Stimulated activated CD4-positive, alpha-beta T cell treated with anti-CD3 and anti-CD28 coated beads, Interleukin-4, amount 100 ng/mL, for 1 hour (primary cell): ENCODE measurements at places on chromosomes 11 and 22.

DNA sequence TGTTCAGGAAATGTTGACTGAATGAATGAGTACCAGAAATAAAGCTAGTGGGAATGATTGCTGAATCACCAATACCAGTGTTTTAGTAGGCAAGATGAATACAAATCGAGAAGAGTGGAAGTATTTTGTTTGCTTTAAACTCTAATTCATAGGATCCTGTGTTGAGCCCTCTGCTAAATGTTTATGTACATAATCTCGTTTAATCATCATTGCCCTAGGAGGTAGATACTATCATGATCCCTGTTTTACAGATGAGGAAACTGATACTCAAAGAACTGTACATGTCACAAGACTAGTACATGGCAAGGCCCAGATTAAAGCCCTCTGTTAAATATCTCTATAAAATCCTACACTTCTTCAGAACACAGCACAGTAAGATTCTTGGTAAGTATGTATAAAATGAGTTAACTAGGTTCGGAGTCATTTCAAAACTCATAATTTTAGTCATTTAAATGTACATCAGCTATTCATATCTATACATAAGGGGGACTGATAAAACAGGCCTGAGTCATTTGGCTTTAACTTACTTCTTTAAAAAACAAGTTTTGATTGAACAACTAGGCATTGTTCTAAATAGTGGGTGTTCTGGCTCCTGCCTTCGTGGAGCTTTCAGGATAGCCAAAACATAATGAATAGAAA, 97.1 kb downstream of the EXT2 start:
- no peak for DNase-seq

GRCh38 chr22:46273432-46274148, 5.8 kb downstream of the TTC38 start:
- no peak for DNase-seq

- DNase-seq, result no peak
Measured at GRCh38 chr11:131745405-131745804, 375.0 kb downstream of the NTM start.

DNA sequence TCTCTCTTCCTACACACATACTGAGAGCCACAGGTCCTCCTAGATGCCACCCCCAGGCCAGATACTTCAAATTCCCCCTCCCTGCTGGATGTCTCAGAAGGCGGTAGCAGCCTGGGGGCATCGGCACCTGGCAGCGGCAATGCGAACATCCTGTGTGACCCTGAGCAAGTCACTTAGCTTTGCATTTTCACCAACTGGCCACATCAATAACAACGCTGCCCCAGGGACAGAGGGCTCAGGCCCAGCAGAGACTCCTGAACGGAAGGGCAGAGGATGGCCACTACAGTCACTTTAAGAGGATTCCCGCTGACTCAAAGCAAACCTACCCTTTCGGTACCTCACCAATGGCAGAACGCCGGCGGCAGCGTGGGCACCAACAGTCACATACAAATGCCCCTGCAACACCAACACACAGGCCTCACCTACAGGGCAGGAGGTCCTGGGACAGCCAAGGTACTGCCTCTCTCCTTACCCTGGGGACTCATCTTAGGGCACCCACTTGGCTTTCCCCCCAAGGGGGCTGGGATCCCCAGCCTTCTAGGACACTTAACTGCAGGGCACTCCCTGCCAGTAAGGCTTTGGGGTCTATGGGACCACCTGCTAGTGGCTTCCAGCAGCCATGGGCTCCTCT, 1.6 kb downstream of the LMO1 start:
- DNase-seq, result no peak

DNA sequence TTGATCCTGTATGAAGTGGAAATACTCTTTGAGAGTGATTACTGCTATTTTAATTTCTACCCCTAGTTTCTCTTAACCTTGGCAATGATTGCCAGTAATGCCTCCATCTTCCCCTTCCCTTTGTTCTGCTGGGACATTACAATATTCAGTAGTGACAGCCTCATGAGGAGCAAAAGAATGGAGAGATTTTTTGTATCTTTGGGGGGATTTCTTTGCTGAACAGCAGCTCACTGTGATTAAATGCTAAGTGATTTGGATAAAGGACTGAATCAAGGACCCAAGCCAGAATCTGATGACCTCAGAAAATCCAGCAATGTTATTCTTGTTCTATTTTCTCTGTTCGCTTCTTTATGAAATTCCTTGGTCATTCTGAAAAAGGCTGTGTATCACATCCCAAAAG, 7.0 kb upstream of the SLC1A2 start:
- DNase-seq, result no peak

GRCh38 chr11:2655834-2656622, 43.8 kb downstream of the KCNQ1OT1 start:
- no peak for DNase-seq

- DNase-seq, result no peak
Measured at GRCh38 chr11:65396769-65397745, 10.6 kb downstream of the FRMD8 start.

- DNase-seq, result no peak
Measured at GRCh38 chr22:31139866-31140716, at the start of gene PLA2G3. PLA2G3 (minus strand) TSS chr22:31140508; CDS start chr22:31140354, 154 bp downstream.

DNA sequence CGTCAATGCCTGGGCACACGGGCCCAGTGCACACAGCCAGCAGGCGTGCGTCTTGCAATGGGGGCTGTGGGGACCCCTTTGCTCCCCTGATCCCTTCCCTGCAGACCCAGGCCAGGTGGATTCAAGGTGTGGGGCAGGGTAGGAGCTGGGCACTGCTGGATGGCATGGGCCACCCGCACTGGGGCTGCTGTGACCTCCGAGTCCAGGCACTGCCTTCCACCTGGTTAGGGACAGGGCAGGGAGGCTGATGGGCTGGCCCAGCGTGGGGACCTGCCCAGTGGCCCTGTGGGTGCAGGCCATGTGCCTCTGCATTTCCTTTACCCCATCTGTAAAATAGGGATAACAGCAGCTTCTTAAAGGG, 22.9 kb downstream of the KCNQ1 start:
- DNase-seq, result no peak

- no peak for DNase-seq
Measured at GRCh38 chr11:74989260-74989638, 516 bp downstream of the NEU3 start.

DNA sequence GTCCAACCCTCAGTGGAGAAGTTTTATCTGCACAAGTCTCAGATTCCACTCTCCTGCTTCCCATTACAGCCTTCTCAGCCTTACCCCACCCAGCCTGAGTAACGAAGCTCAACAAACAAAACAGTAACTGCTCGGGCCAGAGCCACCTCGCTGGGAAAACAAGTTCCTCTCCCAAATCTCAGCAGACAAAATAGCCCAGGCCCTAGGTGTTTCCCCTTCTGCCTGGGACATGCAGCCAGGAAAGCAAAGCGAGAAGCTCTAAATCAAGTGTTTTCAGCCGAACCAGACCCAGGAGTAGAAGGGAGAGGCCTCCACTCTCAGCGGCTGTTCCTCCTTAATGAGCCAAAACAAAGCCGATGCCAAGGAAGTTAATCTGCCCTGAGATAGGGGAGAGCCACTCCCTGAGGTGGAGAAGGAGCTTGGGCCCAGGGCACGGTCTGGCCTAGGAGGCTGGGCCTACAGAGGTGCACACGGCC, 44.0 kb downstream of the LIF start:
- DNase-seq, result no peak

DNA sequence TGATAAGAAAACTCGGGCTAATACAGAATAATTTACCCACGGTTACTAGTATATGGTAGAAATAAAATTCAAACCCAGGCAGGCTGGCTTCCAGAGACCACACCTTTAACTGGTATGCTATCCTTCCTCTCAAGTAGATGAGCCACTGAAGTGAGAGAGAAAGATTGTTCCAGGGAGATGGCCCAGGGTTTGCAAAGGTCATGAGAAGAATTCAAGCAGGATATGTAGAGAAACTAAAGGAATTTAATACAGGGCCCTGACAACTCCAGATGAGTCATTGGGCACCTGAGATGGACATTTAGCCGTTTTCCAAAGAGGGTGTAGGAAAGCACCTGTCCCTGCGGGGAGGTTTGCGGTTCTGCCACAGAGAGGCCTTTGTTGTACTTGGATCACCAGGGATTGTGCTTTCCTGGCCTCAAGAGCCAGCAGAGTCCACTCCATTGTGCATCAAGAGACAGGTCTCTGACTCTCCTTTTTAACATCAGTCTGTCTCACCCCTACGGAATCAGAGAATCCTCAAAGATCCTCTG, 152.7 kb upstream of the BLID start:
- no peak for DNase-seq

DNA sequence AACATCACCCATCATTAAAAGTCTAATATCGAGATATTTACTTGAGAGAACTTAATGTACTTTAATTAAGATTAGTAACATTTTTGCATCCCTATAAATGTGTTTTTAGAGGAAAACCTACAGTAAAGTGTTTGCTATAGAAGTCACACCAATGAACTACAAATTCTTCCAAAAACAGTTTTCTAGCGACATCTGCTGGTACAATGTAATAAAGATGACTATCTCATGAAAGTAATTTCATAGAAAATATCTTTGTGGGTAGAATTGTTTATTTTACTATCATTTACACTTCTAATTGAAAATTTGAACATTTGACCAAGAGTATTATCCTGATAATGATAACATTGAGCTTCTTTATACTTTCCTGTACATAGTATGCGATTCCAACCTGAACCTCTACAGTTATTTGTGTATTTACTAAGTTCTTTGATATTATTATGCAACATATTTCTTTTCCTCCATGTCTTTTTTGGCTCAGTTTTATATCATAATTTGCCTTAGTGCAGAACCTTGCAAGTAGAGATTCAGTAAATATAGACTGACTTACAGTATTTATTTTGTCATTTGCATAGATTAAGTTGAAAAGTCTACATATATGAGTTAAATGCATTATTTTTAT, 252.7 kb downstream of the TMEM135 start:
- no peak for DNase-seq

- no peak for DNase-seq
Measured at GRCh38 chr22:42919199-42919598, 62.1 kb upstream of the ARFGAP3 start.

- DNase-seq, result no peak
Measured at GRCh38 chr11:69922596-69923111, 103.4 kb upstream of the FGF3 start.

- DNase-seq, result no peak
Measured at GRCh38 chr11:61513143-61513765, 4.7 kb downstream of the LRRC10B start.

GRCh38 chr11:125457814-125458343, 38.2 kb downstream of the FEZ1 start:
- no peak for DNase-seq

DNA sequence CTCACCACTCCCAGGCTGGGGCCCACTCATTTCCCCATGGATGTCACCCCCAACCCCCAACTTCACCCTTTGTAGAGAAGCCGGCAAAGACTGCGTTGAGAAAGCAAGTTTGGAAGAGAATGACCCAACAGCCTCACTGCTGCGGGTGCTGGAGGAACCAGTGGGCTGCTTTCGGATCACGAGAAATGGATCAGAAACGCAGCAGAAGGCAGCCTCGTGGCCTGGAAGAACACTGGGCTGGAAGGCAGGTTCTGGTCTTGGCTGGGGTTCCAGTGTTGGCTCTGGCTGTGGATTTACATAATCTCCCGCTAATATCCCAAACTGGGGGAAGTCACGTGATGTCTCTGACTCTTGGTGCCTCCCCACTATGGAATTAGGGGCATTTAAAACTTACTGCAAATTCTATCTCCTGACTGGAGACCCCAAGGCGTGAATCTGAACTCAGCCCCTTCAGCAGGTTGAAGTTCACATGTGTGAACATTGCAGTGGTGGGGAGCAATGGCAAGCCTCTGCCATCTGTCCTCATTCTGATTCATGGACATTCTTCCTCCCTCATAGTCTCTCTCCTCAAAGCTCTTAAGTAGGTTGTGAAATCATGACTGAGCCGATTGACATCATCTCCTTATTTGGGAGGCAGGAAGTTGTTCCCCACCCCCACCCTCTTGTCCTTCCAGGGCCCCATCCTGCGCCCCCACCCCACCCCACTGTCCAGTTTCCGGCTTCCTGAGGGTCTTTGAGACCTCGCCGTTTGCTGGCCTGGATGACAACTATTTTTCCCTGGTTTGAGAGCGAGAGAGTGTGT, 37.0 kb upstream of the TIMP3 start:
- no peak for DNase-seq

DNA sequence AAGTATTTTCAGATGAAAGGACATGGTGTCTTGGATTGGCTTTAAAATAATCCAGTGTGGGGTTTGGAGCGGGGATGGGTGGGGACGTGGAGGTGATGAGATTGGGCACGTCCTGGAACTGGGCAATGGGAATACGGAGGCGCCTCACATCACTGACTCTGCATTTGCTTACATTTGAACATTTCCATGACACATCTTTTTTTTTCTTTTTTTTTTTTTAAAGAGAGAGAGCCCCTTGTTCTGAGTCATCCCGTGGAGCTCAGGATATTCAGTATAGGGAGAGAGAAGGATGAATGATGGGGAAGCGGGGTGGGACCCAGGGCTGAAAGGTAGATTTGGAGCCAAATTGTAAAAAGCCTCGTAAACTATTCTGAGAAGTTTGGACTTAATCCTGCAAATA, 142.7 kb downstream of the FBXO7 start:
- no peak for DNase-seq

GRCh38 chr11:1348796-1349326, 39.4 kb upstream of the TOLLIP start:
- DNase-seq, result no peak

GRCh38 chr11:27716835-27717234, 16.6 kb upstream of the BDNF start:
- DNase-seq, result no peak

DNA sequence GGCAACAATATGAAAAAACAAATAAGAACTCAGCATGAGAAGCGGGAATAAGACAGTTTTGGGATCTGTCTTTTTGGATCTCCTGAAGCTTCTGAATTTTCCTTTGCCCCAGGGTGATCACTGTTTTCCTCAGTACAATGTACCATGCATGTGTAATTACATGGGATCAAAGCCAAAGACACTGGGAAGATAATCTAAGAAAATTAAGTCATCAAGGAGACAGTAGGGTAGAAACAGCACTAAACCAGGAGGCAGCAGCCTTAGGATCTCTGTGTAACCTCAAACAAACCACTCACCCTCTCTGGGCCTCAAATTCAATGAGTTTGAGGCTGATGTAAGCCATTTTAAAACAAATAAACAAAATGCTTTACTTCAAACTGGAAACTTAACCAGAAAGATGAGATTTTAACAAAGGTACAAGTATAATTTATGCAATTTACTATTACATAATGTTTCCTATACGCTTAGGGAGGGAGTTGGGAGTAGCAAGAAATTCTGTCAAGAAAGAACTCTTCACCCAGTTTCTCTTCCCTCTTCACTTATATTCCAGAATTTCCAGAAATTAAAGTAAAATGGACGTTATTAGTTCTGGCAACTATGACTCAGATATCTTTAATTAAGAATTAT, 77.0 kb downstream of the RAB30 start:
- DNase-seq, result no peak

- no peak for DNase-seq
Measured at GRCh38 chr11:76155500-76156227, 50.6 kb downstream of the WNT11 start.
